ENCODE measurements at places on chromosomes 3 and 15.

GRCh38 chr3:68893600-68894239 lies 38.6 kb downstream of the TAFA4 start:
- DNase-seq = peak; percentile 34

DNA sequence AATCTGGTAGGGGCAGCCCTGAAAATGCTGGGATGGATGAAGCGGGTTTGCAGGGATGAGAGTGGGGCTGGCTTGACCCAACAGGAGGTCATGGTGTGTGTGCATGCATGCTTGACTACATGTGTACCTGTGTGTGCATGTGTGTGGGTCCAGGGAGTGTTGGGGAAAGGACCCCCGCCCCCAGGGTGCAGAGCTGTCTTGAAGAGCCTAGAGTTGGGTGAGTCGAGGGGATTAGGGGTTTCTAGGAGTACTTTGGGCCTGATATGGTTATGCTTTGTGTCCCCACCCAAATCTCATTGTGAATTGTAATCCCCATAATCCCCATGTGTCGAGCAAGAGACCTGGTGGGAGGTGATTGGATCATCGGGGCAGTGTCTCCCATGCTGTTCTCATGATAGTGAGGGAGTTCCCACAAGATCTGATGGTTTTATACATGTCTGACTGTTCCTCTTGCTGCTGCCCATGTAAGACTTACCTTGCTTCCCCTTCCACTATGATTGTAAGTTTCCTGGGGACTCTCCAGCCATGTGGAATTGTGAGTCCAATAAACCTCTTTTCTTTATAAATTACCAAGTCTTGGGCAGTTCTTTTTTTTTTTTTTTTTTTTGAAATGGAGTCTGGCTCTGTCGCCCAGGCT lies 5.2 kb upstream of the LCTL start:
- no peak for DNase-seq

DNA sequence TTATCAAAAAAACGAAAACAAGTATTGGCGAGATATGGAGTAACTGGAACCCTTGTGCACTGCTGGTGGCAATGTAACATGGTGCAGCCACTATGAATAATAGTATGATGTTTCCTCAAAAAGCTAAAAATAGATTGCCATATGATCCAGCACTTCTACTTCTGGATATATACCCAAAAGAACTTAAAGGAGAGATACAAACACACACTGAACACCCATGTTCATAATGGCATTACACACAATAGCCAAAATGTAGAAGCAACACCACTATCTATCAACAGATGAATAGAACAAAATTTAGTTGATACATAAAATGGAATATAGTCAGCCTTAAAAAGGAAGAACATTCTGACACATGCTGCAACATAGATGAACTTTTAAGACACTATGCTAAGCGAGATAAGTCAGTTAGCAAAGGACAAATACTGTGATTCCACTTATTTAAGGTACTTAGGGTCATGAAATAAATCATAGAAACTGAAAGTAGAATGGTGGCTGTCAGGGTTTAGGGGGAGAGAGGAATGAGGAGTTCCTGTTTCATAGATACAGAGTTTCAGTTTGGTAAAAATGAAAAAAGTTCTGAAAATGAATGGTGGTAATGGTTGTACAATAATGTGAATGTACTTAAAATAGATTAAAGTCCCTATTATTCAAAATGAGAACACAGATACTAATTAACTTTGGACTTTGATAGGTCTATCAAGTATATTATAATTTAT lies 59.4 kb upstream of the IMPG2 start:
- no peak for DNase-seq

DNA sequence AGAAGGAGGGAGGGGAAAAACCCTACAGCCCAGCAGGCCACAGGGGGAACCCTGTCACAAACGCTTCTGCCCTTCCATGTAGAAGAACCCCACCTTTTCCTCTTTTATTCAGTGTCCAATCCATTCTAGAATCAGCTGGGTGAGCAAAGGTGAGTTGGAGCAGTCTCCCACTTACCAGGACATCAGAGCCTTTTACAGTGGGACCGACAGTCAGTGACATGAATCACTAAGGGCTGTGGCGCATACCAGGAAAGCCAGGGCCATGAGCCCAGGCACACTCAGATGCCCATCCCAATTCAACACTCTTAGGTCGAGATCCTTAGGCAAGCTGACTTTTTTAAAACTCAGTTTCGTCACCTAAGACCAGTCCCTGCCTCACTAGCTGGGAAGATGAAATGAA lies 146.1 kb downstream of the AQP9 start:
- no peak for DNase-seq

Data from AG10803 (cell line).